Bone marrow (tissue), 2 donors: ENCODE measurements at places on chromosomes 5 and 9.

DNA sequence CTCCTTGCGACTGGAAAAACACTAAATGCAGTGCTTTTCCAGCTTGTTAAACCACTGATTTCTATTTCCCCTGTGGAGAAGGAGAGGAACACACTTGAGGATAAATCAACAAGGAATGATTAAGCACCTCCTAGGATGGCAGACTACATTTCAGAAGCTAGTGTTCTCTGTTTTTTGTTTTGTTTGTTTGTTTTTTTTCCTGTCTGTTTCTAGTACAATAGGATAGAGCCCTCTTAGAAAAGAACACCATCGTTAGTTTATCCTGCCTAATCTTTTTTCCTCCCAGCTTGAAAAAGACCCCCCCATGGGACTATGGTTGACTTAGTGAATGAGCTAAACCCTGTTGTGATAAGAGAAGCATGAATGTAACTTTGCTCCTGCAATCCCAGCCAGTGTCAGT is 3.9 kb upstream of the TAL2 start:
- DNase-seq: no peak

DNA sequence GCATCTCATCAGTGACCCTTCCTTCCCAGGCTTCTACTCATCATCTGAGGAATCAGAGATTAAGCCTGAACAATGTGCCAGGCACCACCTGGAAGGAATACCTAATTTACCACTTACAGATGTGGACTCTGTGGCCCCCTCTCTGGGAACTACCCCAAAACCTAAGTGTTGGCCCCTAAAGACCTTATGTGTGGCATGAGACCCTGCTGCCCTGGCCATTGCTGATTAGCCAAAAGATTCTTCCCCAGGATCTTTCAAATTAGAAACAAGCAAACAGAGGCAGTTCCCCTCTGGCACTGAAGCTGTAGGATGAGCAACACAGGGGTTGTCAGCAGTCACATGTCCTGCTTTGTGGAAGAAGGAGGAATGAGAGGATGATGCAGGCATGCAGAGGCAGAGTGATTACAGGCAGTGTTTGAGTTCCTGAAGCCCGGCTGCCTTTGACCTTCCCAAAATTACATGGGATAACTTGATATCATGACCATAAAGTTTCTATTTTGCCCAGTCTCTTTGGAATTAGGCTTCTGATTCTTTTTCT is 10.6 kb downstream of the SPINK4 start:
- DNase-seq: no peak

GRCh38 chr5:36536616-36537005 is 69.8 kb upstream of the SLC1A3 start:
- DNase-seq: no peak

- no peak for DNase-seq
Measured at GRCh38 chr5:2863675-2864433, 112.4 kb upstream of the IRX2 start.

DNA sequence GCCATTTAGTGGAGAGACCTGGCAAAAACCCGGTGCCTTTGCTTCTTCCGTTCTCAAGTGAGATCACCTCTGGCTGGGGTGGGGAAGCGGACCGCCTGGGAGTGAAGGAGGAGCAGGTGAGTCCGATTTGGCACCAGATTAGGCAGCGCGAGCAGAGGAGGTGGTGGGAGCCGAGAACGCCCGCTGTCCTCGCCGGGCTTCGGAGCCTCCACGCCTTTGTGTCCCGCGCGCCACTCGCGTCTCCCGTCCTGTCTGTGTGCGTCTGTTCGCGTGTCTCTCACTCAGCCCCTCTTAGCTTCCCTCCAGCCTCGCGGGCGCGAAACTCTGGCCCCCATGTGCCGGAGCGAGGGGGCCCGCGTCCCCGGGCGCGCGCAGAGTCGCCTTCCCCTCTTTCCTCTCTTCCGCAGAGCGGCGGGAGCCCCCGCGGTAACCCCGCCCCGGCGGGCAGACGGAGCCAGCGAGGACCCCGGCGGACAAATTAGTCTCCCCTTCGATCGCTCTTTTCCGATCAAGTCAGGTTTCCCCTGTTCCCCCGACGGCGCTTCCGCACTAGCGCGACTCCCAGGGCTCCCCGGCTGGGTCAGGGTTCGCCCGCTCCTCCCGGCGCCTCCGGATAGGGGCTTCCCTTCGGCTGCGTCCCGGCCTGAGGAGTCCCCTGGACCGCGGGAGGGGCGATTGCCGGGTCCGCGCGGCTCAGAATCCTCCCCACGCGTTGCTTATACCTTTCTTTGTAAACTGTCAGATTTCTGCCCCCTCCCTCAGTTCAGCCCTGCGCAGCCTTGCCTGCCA is 7.1 kb downstream of the POU4F3 start:
- no peak for DNase-seq

DNA sequence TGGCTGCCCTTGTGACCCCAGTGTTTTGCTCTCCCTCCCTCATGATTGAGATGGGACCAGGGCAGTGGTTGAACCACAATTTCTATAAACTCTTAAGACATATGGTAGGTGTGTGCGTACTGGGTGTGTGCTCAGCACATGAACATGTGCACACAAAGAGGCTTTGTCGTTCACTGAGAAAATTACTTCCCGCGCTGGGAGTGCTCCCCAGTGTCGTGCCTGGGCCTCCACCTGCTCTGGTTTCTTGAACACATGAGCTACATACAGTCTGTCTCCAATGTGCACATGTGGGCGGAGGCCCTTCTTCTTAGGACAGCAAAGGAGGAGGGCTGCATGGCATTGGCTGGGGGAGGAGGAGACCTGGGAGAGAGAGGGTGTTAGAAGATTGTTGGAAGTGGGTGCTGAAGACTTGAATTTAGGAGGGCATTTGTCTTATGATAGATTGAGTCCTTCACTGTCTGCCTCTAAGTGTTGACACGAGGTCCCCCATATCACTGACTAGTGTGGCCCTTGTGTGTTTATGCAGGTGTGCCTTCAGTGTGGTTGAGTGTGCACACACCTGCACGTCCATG is 170.0 kb downstream of the CACNA1B start:
- no peak for DNase-seq

DNA sequence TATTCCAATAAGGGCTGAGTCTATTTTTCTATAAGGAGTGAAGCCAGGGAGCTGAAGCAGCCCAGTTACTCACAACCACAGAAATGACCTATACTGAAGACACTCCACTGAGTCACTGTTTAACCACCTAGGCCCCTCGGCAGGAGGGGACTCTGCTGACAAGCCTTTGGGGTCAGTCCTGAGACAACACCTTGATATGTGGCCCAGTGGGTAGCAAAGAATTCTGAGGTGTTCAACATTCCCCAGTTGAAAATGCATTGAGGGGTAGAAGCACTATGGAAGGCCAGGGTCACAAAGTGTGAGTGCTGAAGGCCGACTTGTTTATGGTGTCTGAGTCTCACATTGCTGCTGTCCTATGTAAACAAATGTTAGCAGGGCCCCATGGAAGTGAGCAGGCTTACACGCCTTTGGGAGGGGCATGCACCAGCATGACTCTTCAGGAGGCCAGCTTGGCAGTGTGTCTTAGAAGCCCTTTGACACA is 112.6 kb upstream of the NFIL3 start:
- no peak for DNase-seq

DNA sequence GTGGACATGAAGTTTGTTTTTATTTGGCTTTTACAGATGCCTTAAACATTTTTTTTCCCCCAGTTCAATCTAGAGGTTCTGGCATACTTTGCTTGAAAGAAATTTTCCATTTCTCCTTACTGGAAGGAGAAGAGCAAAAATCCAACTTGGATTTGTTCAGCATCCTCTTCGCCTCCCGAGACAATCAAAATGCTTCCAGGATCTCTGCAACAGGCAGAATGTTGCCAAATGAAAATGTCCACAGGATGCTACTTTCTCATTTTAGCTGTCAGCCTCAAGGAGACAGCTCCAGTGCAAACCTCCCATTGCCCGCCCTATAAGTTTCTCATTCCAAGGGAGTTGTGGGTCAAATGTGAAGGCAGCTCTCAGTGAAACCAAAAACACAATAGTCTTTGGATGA is 1972.1 kb downstream of the MAT2B start:
- no peak for DNase-seq

- no peak for DNase-seq
Measured at GRCh38 chr5:30195036-30195435, 998.5 kb upstream of the CDH6 start.

- DNase-seq: no peak
Measured at GRCh38 chr5:11012295-11012694, 251.3 kb upstream of the DAP start.

DNA sequence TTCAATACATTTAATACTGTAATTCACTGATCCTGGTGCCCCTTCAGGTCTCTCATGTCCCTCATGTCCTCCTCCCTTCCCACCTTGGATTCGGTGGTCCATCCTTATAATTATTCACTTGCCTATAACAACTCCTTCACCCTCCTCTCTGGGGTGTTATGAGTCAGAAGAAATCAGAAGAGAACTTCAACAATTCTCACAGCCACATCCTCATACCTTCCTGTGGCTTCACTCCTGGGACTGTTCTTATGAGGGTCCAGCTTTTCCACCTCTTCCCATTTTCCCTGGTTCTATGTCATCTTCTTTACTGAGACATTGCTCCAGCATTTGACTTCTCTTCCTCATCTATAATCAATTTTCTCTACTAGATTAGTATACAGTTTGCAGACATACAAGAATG is 406.1 kb downstream of the NR2F1-AS1 start:
- DNase-seq: no peak

DNA sequence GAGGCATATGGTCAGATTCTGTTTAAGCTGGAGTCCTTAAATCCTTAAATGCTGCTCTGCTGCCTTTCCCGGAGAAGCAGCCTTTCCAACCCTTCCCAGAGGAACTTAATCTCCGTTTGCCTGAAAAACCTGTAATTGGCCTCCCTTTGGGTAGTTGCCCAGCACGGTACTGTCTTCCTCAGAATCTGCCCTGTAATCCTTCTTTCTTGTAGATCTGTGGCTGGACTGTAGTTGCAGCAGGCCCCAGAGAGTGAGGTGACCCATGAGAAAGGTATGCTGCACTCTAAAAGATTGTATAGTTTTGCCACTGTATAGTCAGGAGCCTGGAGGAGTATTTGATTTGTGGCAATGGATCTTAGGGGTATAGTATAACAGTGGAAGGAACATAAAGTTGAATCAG is 11.7 kb downstream of the SPIN1 start:
- DNase-seq: no peak

DNA sequence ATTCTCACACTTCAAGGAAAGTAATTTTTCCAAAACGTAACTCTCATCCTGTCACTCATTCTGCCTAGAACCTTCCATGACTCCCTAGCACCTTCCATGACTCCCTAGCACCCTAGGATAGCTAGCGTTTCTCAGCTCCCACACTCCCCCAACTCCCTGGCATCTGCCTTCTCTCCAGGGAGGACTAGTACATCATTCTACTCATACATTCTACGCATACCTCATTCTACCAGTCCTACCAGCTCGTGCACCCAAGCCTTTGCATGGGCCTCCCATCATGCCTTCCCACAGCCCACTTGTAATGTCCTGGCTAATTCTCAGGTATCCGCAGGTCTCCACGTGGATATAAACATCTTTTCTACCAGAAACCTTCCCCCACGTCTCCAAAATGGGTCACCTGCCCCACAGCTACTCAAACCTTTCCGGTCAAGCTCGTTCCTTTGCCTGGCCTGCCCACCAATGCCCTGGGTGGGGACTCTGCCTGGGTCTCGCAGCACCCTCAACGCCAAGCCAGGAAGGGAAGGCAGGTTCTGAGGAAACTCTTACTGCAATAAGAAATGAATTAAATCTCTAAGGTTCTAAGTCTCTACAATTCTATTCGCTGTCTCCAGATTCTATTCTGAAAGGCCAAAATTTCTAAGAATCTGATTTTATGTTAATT is 930 bp downstream of the ANKS6 start:
- DNase-seq: no peak

DNA sequence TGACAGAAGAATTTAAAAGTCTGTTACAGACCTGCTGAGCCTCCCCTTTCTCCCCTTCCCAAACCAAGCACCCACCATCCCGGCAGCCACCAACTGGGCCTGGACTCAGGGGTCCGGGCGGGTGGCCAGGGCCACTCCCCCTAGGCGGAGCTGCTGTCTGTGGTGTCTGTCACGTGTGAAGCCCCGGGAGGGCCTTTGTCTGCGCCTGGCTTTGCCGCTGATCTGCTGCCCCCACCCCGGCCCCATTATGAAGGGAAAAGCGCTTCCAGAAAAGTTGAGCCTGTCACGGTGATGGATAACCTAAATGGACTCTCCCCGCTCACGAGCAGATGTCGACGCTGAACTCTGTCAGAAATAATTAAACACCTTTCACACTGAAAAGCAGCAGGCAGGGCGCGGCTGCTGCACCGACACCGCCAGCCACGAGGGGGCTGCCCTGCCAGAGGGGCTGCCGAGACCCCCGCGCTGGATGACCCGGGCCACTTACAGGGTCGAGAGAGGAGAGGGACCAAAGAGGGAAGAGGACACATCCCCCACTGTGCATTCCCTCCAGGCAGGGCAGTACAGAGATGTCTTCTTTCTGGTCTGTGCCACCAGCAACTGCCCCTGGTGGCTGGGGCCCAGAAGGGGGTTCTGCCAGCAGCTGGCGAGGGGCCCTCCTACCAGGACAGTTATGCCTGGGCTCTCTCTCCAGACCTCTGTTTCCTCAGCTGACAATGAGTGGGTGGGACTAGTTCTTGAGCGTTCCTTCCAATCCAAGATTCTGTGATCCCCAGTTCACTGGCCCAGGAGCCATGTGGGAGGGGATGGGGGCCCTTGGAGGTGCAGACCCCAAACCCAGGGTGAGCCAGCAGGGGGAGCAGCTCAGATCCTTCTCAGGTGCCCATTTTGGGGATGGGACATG is 36.0 kb upstream of the BARHL1 start:
- no peak for DNase-seq

DNA sequence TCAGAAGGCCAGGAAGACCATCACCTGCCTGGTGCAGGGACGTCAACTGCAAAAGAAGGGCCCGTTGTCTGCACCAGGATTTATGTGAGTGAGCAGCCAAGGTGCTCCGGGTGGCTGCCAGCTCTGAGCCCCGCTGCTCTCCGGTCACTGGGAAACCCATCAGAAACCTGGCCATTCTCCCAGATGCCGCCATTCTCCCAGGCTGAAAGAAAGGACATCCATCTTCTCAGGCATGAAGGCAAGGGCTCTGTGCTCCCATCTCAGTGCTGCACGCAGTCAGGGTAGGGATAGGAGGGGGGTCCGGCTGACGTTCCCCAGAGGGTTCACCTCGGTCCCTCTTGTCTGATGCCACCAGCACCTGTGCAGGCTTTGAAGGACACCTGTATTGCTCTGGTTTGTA is 158.4 kb downstream of the ERCC6L2 start:
- DNase-seq: no peak

GRCh38 chr9:128406848-128407391 is 13.7 kb upstream of the CERCAM start:
- DNase-seq: no peak

- no peak for DNase-seq
Measured at GRCh38 chr5:173001229-173001841, 17.8 kb downstream of the ATP6V0E1 start.

GRCh38 chr9:113480612-113481011 is 17.1 kb downstream of the RGS3 start:
- DNase-seq: no peak

- DNase-seq: no peak
Measured at GRCh38 chr9:97601228-97601898, 31.8 kb downstream of the TSTD2 start.

- no peak for DNase-seq
Measured at GRCh38 chr9:132638240-132638639, 31.5 kb downstream of the DDX31 start.
